ENCODE measurements at places on chromosomes 6 and 20.

DNA sequence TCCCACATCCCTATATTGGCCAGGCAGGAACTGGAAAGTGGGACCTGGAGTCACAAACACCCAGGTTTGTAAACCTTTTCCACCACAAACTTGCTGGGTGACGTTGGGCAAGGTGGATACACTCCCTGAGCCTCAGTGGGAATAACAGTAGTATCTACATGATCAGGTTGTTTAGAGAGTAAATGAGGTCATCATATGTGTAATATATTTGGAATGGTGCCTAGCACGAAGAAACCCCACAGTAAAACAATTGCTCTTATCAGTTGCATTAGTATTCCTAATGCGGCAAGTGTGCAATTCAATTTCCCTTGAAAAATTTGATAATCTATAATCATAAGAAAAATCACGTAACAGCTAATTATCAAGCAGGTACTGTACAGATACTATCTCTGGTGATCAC, 51.9 kb downstream of the HIVEP2 start:
- no peak for DNase-seq

DNA sequence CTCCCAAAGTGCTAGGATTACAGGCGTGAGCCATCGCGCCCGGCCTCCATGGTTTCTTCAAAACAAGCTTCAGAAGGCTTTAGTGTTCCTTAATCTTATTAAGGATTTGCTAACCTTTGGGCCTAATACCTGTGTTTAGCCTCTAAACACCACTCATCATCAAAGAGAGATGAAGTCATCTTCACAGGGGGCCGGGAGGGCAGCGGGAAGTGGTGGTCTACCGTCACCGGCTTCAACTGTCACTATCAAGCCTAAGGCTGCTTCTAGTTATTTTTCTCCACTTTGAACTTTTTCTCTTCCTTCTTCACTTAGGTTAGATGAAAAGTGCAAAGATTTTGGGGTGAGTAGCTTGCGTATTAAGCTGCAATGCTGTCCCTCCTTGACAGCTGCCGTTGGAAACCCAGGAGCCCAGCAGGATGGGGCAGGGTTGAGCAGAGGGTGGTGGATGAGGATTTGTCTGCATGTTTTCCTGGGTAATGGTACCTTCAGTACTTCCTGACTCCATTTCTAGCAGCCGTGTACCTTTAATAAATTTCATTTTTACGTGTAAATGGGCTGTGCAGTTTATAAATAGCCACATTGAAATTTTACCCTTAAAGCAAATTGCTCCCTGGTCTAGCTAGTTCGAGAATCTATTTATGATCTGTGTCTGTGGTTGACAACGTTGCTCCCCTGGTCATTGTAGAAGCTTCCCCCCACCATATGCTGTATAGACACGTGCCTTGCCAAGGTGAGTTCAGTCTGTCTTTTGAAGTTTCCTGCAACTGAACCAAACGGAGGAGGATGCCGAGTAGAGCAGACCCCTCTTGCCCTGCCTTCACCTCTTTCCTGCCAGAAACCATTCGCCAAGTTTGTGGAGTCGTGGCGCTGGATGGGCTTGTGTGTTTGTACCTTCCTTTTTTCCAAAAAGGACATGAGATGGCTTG, 64.8 kb downstream of the SYNJ2 start:
- no peak for DNase-seq

DNA sequence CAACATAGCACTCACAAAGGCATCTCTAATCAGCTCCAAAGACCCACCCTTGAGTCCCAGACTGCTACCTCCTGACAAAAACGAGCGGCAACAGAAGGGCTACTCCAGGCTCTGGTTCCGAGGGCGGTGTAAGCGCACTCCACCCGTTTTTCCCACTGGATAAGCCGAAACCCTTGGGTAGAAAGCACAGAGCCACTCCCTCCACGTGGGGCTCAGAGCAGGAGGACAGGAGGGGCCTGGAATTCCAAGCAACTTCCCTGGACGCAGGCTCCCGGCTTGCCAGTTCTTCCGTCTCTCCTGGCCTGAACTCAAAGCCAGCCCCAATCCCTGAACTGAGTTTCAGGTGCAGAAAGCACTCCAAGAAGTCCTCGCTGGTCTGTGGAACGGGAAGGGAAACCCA, 7.4 kb downstream of the GMEB2 start:
- no peak for DNase-seq

GRCh38 chr6:15907914-15908518, 220.9 kb upstream of the MYLIP start:
- DNase-seq = peak; percentile 71

- DNase-seq = peak; percentile 94
Observed at GRCh38 chr6:159968295-159969203, at the start of gene IGF2R. IGF2R (plus strand) TSS chr6:159969082; CDS start chr6:159969247, 165 bp downstream.

DNA sequence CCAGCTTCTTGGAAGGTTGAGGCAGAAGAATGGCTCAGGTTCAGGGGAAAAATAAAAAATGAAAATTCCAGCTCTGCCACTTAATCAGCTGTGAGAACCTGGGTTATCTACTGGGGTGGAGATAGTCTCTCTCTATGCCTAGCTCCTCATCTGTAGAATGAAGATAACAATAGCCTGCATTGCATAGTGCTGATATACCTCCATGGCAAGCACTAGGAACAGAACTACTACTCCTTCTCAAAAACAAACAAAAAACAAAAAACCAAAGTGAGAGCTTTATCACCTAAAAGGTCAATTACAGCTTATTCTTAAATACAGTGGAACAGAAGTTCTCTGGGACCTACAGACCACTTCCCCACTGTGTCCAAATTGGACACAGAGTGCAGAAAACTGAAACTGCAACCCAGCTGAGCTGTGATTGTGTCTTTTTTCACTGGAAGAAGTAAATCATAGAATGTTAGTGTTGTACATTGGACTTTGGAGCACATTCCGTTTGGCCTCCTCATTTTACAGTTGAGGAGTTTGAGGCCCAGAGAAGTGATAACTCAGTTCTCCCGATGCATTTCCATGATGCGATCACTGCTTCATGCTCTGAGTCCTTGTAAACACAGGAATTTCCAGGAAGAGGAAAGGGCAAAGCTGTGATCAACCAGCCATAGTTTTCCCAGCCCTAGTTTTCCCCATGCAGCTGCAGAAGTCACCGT, 23.3 kb downstream of the MTFR2 start:
- DNase-seq = no peak

DNA sequence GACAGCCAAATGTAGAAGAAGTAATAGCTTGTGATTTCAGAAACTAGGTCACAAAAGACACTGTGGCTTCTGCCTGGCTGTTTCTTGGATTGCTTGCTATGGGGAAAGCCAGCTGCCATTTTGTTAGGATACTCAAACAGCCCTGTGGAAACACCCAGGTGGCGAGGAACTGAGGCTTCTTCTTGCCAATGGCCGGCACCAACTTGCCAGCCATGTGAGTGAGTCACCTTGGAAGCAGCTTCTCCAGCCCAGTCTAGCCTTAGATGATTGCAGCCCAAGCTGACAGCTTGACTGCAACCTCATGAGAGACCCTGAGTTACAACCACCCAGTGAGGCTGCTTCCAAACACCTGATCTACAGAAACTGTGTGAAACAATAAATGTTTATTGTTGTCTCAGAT, 11.9 kb upstream of the KIAA1755 start:
- DNase-seq = no peak

- no peak for DNase-seq
Observed at GRCh38 chr20:49303065-49303552, 25.3 kb upstream of the ZNFX1 start.

DNA sequence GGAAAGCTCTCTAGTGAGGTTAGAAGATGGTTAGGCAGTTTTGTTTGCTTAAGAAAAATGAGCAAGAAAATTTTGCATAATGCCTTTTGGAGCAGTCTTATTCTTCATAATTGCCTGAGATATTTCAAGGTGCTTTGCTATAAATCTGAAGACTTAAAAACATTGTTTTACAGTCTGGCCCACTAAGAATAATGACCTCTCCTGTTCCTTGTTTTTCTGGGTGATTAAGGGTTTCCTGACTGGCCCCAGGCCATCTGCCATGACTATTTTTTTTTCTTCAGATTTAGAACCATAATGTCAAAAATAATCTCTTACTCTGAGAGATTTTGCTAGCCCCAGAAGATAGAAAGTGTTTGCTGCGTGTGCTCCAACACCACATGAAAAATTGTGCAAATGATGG, 72.3 kb upstream of the CENPW start:
- no peak for DNase-seq

- DNase-seq = no peak
Observed at GRCh38 chr6:75673884-75674283, 72.2 kb downstream of the SENP6 start.

DNA sequence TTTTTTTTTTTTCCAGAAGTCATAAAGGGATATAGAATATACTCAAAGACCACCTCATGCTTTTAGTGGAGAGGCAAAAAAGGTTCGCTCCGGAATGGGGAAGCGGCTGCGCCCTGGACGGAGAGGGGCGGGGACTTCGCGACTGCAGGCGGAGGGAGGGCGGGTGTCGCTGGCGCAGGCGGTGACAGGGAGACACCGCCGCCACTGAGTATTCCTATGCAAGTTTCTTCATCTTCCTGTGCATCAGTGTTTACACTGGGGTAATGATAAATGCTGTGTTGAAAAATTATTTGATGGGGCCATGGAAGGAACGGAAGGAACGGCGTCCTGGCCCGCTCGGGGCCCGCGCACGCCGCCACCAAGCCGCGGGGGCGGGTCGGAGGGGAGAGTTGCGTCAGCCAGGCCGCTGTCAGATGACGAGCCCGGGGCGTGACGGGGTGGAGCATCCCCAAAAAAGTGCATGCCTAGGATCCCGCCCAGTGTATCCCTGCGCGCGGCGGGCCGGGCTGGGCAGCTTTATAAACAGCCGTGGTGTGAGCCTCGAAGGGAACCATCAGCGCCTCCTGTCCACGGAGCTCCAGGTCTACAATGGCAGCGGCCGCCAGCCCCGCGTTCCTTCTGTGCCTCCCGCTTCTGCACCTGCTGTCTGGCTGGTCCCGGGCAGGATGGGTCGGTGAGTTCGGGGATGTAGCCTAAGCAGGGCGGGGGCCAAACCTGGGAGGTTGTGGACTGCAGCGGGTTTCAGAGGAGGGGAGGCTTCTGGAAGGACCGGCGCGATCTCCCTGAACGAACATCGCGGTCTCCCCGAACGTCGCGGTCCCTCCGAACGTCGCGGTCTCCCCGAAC, at the start of gene ULBP1:
Gene ULBP1, plus strand, starts transcription at position 482 of the 846 bp plus-strand sequence. Its CDS starts 107 bp downstream, at position 589.
- peak; percentile 61 for DNase-seq

GRCh38 chr20:38604873-38605303, 3.3 kb downstream of the ARHGAP40 start:
- no peak for DNase-seq

- no peak for DNase-seq
Observed at GRCh38 chr6:125754566-125754965, 5.1 kb downstream of the HEY2 start.

DNA sequence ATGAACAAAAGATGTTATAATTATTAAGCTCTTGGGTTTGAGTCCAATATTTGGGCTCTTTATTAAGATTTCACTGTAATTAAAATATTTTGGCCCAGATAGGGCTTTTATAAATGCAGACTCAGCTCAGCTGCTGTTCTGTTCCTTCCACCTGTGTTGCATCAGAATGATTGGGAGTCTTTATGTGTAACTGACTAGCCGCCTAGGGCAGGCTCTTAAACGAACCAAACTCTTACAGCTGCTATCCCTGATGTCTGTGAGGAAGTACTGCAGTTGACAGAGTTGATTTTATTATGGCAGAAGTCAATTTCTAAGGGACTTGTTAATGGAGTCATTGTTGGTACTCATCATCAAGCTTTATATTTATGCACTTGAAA, 144.7 kb downstream of the MYO6 start:
- DNase-seq = no peak
